T-helper 2 cell treated with Interferon-gamma antibody and Interleukin-4, amounts not matched to agents 5 μg/mL and 100 μg/mL, for 36 hours (primary cell): ENCODE measurements at places on chromosomes 16 and 17.
A peak's percentile ranks its signal among the peaks of the same experiment; 100 is the strongest.

DNA sequence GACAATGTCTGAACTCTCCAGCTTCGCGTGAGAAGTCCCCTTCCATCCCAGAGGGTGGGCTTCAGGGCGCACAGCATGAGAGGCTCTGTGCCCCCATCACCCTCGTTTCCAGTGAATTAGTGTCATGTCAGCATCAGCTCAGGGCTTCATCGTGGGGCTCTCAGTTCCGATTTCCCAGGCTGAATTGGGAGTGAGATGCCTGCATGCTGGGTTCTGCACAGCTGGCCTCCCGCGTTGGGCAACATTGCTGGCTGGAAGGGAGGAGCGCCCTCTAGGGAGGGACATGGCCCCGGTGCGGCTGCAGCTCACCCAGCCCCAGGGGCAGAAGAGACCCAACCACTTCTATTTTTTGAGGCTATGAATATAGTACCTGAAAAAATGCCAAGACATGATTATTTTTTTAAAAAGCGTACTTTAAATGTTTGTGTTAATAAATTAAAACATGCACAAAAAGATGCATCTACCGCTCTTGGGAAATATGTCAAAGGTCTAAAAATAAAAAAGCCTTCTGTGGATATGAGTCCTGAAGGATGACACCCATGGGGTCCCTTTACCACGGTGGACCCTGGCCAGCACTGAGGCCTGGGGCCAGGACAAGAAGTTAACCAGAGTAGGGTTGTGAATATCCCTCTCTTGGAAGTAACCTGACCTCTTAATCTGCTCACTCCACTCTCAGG is 10.5 kb upstream of the ITGAD start:
- peak; percentile 57 for DNase-seq
- H3K36me3 ChIP-seq: peaks cover 8% of the 10 kb centered on the region
- no peak overlapping the region for H3K27ac ChIP-seq
- no peak overlapping the region for H3K4me3 ChIP-seq
- H3K4me1 ChIP-seq: peaks cover 14% of the 10 kb centered on the region

- H3K27me3 ChIP-seq: no peaks in the 10 kb centered on the region
- no peak for DNase-seq
- no peak overlapping the region for H3K27ac ChIP-seq
- H3K4me1 ChIP-seq: no peaks in the 10 kb centered on the region
Measured at GRCh38 chr17:2542456-2542855, 30.8 kb upstream of the METTL16 start.

DNA sequence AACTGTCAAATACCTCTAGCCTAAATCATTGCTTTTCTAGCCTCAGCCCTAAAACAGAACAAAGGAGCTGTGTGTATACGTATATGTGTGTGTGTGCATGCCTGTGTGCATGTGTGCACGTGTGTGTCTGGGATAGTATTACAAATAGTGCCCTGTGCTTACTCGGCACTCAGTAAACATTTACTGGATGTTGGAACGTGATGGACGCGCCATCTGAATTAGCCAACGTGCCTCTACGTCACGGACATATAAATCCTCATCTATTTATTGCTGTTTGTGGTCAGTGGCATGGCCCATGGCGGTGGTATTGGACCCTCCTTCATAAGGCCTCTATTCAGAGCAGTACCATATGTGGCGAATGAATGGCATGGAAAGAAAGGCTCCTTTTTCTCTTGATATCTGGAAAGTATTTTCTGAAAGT is 37.5 kb downstream of the WWP2 start:
- H3K36me3 ChIP-seq: peaks cover 25% of the 10 kb centered on the region
- no peak overlapping the region for H3K27ac ChIP-seq
- no peaks in the 10 kb centered on the region for H3K4me1 ChIP-seq
- H3K27me3 ChIP-seq: no peaks in the 10 kb centered on the region
- no peak overlapping the region for H3K4me3 ChIP-seq

- H3K36me3 ChIP-seq: peaks cover 22% of the 10 kb centered on the region
- DNase-seq: no peak
- H3K4me1 ChIP-seq: peaks cover under 1% of the 10 kb centered on the region
Measured at GRCh38 chr17:58308985-58309917, 19.3 kb downstream of the TSPOAP1 start.

GRCh38 chr16:67535201-67535600 is 6.6 kb downstream of the RIPOR1 start:
- DNase-seq: no peak
- H3K27me3 ChIP-seq: peaks cover 47% of the 10 kb centered on the region
- H3K4me3 ChIP-seq: no peak overlapping the region
- H3K36me3 ChIP-seq: peaks cover 1% of the 10 kb centered on the region
- peaks cover 27% of the 10 kb centered on the region for H3K4me1 ChIP-seq

DNA sequence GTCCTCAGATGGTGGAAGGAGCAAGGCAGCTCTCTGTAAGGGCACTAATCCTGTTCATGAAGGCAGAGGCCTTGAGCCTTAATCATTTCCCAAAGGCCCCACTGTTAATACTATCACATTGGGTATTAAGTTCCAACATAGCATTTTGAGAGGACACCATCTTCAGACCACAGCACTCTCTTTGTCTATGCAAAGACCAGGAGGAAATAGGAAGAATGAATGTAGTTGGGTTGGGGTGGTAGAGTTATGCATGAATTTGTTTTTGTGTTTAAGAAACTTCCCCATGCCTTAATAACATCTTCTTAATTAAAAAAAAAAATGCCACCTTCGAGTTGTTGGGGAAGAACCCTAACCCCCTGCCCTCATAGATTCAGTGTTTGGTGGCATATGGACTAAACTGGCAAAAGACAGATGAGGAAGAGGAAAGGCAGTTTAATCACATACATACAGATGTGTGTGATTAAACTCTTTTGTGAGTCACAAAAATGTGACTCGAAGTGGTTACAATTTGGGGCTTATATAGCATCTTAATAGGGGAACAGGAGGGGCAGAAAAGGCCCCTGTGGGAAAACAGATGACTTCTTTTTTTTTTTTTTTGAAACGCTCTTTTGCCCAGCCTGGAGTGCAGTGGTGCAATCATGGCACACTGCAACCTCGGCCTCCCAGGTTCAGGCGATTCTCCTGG is 35.0 kb upstream of the SLC5A10 start:
- H3K4me3 ChIP-seq: no peak overlapping the region
- H3K27me3 ChIP-seq: no peaks in the 10 kb centered on the region
- H3K4me1 ChIP-seq: peaks cover 34% of the 10 kb centered on the region
- peaks cover 51% of the 10 kb centered on the region for H3K36me3 ChIP-seq
- H3K27ac ChIP-seq: no peak overlapping the region

DNA sequence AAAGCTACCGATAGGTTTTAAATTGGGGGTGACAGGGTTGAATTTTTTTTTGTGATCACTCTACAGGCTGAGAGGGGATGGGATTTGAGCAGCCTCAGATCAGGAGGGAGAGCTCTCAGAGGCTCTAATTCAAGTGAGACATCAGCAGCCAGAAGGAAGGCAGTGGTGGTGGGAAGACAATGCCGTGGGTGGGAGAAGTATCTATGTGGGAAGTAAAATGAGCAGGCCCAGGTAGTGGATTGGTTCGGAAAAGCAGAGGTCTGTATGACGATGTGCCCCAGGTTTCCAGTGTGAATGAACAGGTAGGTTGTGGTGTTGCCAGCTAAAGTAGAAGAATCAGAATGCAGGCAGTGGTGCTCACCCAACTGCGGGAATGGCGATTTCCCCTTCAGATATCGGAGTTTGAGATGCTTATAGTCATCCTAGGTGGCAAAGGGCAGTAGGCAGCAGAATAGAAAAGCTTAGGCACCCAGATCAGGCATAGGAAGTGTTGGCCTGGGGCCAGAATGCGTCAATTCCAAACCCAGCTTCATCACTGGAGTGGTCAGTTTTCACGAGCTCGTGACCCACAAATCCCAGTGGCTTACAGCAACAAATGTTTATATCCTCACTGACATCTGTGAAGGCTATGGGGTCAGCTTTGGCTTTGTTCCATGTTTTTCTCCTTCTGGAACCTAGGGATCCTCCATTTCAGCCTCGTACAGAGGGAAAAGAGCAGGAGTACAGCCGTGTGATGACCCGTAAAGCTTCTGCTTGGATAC is 24.0 kb downstream of the MEOX1 start:
- DNase-seq: no peak
- no peaks in the 10 kb centered on the region for H3K4me1 ChIP-seq
- H3K27me3 ChIP-seq: peaks cover 23% of the 10 kb centered on the region
- no peaks in the 10 kb centered on the region for H3K36me3 ChIP-seq

DNA sequence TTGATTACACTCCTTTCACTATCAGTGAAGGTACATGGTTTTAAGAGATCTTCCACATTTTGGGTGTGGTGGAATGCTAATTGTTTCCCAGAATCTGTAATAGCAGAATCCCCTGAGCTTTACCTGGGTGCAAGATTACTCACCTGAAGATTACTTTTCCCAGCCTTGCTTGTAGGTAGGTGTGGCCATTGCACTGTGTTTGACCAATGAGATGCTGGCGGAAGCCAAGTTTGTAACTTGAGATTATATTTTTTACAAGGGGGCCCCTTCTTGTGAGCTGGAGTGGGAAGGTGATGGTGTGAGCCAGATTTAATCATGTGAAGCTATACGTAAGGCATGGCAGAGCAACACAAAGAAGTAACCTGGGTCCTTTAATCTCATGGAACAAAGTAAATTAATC is 294.3 kb downstream of the TOX3 start:
- no peak for DNase-seq
- no peaks in the 10 kb centered on the region for H3K27me3 ChIP-seq
- no peaks in the 10 kb centered on the region for H3K4me1 ChIP-seq
- no peaks in the 10 kb centered on the region for H3K36me3 ChIP-seq

DNA sequence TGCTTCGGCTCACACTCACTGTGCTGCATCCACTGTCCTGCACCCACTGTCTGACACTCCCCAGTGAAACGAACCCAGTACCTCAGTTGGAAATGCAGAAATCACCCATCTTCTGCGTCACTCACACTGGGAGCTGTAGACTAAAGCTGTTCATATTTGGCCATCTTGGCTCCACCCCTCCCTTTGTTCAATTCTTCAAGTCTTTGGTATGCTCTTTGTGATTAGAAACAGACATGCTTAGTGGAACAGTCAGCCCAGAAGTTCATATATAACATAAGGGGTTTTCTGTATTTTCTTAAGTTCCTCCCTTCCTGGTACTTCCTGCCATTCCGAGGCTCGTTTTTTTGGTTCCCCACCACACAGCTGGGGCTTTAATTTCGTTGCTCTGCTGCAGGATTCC is 398.5 kb upstream of the DYNLRB2 start:
- H3K4me3 ChIP-seq: no peak overlapping the region
- H3K27ac ChIP-seq: no peak overlapping the region
- no peaks in the 10 kb centered on the region for H3K27me3 ChIP-seq
- no peak for DNase-seq

DNA sequence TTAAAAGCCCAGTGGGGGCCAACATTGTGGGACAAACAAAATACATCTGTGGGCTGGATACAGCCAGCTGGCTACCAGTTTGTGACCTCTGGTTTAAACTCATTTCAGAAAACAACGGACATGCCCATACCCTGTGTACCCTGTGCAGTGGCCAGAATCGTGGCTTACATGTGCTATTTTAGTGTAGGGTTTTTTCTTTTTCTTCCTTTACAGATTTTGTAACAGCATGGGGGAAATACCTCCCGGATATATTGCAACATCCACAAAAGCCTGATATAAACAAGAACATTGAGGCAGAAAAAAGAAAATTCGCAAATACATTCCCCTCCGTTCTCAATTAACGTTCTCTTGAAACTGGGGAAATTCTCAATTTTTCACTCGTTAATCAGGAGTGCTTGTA is 7.3 kb downstream of the HS3ST4 start:
- peaks cover 24% of the 10 kb centered on the region for H3K27me3 ChIP-seq
- no peaks in the 10 kb centered on the region for H3K36me3 ChIP-seq
- H3K4me1 ChIP-seq: no peaks in the 10 kb centered on the region

DNA sequence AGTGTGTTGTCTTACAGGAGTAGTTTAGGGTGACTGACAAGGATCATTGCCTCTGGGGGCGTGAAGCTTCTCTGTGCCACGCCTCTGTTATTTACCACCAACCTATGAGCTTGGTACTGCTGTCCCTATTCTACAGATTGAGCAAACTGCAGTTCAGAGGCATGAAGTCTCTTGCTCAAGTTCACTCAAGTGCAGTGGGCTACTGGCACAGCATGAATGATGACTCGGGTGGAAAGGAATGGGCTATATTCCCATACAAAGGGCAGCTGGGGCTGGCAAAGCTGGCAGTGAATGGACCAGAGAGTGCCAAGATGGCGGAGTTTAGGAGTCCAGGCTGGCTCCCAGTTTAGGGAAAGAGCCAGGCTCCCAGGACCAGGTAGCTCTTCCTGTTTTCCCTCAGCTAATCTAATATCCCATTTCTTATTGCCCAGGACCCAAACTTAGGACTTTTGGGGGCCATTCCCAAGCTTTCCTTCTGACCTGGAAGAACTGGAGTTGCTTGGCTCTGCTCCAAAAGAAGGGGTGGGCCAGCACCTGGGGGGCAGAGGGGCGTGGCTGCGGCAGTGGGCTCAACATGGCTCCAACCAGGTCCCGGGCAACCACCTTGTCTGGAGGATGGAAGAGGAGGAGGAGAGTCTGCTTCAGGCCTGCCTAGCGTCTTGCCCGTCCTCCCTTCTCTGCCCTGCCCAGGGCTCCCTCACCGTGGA is 12.9 kb downstream of the PLK1 start:
- peaks cover 5% of the 10 kb centered on the region for H3K4me1 ChIP-seq
- no peaks in the 10 kb centered on the region for H3K27me3 ChIP-seq
- no peak overlapping the region for H3K27ac ChIP-seq
- H3K36me3 ChIP-seq: peaks cover 41% of the 10 kb centered on the region
- H3K4me3 ChIP-seq: no peak overlapping the region
- no peak for DNase-seq

- no peaks in the 10 kb centered on the region for H3K4me1 ChIP-seq
- H3K27ac ChIP-seq: no peak overlapping the region
- peaks cover 3% of the 10 kb centered on the region for H3K27me3 ChIP-seq
Measured at GRCh38 chr16:82033006-82033405, 2.0 kb upstream of the HSD17B2 start.

GRCh38 chr17:29190592-29191207 is 10.5 kb upstream of the MYO18A start:
- no peak overlapping the region for H3K27ac ChIP-seq
- H3K27me3 ChIP-seq: peaks cover 38% of the 10 kb centered on the region
- H3K4me3 ChIP-seq: no peak overlapping the region

GRCh38 chr17:81422776-81423697 is 27.8 kb downstream of the BAHCC1 start:
- no peak for DNase-seq
- no peak overlapping the region for H3K4me3 ChIP-seq
- no peaks in the 10 kb centered on the region for H3K4me1 ChIP-seq
- H3K27me3 ChIP-seq: peaks cover 8% of the 10 kb centered on the region
- no peaks in the 10 kb centered on the region for H3K36me3 ChIP-seq
- H3K27ac ChIP-seq: no peak overlapping the region

- peak overlapping the region; percentile 32 for H3K4me3 ChIP-seq
- H3K4me1 ChIP-seq: peaks cover 3% of the 10 kb centered on the region
- no peak for DNase-seq
Measured at GRCh38 chr17:13508896-13509295, 92.8 kb downstream of the HS3ST3A1 start.

GRCh38 chr16:67028696-67029253 is at the start of gene CBFB:
Gene CBFB, plus strand, starts transcription at chr16:67029149. Its CDS starts 259 bp downstream, at chr16:67029408.
- peak within 1 kb of the TSS; percentile 89 for H3K27ac ChIP-seq
- H3K4me1 ChIP-seq: peaks cover 46% of the 10 kb centered on the region
- peaks cover 39% of the 10 kb centered on the region for H3K36me3 ChIP-seq

GRCh38 chr17:7511108-7511507 is 26.9 kb downstream of the POLR2A start:
- peaks cover 70% of the 10 kb centered on the region for H3K36me3 ChIP-seq
- no peak overlapping the region for H3K4me3 ChIP-seq
- H3K4me1 ChIP-seq: no peaks in the 10 kb centered on the region
- no peaks in the 10 kb centered on the region for H3K27me3 ChIP-seq

- H3K4me3 ChIP-seq: peak overlapping the region; percentile 15
- H3K4me1 ChIP-seq: peaks cover 73% of the 10 kb centered on the region
- peaks cover 84% of the 10 kb centered on the region for H3K36me3 ChIP-seq
- H3K27me3 ChIP-seq: no peaks in the 10 kb centered on the region
Measured at GRCh38 chr16:9102379-9102778, 10.9 kb downstream of the HAPSTR1 start.

GRCh38 chr16:89925596-89926079 is 2.5 kb downstream of the TUBB3 start:
- H3K27ac ChIP-seq: no peak overlapping the region
- no peaks in the 10 kb centered on the region for H3K36me3 ChIP-seq
- peaks cover 15% of the 10 kb centered on the region for H3K4me1 ChIP-seq
- peaks cover 24% of the 10 kb centered on the region for H3K27me3 ChIP-seq
- peak overlapping the region; percentile 43 for H3K4me3 ChIP-seq
